Mesenchymal stem cell (in vitro differentiated cells and primary cell): ENCODE measurements at places on chromosomes 3 and 15.
A peak's percentile ranks its signal among the peaks of the same experiment; 100 is the strongest.

GRCh38 chr15:77496715-77497109, 76.0 kb downstream of the HMG20A start:
- peak; percentile 90 for DNase-seq

DNA sequence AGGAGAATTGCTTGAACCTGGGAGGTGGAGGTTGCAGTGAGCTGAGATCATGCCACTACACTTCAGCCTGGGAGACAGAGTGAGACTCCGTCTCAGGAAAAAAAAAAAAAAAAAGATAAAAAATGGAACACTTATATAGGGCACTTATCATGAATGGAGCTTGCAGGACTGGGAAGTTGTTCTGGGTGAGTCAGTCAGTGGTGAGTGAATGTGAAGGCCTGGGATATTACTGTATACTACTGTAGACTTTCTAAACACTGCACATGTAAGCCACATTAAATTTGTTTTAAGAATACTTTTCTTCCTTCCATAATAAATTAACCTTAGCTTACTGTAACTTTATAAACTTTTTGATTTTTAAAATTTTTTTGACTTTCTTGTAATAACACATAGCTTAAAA, 59.8 kb downstream of the SFMBT1 start:
- peak; percentile 12 for DNase-seq

DNA sequence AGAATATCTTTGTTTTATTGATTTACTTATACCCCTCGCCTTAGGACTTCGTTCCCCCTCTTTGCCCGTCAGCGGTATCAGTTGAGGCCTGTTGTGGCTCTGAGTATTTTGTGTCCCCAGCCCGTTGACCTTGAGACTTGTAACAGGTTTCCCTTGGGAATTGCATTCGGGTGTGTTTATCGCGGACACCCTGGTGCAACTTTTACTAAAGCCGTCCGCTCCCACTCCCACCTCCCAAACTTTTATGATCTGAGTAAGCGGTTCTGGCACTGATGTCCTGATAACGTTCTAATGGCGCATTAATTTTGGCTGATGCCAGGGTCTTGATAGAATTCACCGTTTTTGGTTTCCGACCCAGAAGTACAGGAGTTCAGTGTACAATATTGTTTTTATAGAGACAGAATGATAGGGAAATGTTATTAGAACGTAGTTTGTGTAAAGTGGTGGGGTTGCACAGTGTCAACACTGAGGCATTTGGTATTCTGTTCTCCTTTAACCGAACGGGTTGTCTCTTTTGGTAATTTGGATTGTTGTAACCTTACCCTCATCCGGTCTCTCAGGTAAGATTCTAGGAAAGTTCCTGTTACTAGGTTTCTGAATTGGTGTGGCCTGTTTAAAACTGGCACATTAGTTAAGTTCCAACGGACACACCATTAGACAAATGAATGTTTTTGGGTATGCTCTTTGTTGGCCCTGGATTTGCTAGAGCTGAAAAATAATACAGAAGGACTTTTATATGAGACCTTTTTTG, 47.8 kb downstream of the OIP5 start:
- peak; percentile 33 for DNase-seq

DNA sequence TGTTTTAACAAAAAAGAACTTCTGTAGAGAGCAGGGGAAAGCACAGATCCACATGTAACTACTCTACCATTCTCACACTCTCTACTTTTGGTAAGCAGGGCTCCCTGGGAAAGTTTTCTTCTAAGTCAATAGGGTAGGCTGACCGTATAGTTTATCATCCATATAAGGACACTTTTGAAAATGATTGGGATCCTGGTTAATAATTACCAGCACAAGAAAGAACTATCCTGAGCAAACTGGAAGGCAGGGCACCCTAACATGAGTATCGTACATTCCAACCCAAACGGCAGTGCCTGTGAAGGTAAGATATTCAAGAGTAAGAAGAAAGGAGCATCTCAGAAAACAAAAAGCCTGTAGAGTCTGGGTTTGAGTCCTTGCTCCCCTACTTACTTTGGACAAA, 22.1 kb downstream of the SUSD5 start:
- no peak for DNase-seq

DNA sequence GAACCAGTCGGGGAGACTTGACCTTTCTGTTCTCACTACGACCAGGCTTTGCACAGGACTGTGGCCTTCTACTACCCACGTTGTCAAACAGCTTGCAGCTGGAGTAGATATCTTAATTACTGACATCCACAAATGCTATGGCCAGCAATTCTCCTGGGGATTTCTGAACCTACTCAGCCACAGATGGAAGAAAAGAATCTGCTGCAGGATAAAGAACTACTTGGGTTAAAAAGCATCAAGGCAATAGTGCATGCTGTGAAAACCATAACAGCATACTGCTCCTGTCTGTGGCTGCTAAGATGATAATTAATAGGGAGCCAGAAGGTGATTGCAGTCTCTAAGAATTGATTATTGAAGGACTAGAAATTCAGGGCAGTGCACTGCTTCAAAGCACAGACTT, 859.2 kb upstream of the SEMA6D start:
- DNase-seq = no peak

GRCh38 chr15:101169495-101170071, 82.3 kb downstream of the CHSY1 start:
- DNase-seq = no peak

- peak; percentile 83 for DNase-seq
These were observed 740 bp upstream of the ZBTB47 start for GRCh38 chr3:42652611-42653302.

- no peak for DNase-seq
These were observed 9.0 kb downstream of the EFCAB12 start for GRCh38 chr3:129419476-129419875.

- no peak for DNase-seq
These were observed 66.9 kb downstream of the ASB7 start for GRCh38 chr15:100669260-100669659.

DNA sequence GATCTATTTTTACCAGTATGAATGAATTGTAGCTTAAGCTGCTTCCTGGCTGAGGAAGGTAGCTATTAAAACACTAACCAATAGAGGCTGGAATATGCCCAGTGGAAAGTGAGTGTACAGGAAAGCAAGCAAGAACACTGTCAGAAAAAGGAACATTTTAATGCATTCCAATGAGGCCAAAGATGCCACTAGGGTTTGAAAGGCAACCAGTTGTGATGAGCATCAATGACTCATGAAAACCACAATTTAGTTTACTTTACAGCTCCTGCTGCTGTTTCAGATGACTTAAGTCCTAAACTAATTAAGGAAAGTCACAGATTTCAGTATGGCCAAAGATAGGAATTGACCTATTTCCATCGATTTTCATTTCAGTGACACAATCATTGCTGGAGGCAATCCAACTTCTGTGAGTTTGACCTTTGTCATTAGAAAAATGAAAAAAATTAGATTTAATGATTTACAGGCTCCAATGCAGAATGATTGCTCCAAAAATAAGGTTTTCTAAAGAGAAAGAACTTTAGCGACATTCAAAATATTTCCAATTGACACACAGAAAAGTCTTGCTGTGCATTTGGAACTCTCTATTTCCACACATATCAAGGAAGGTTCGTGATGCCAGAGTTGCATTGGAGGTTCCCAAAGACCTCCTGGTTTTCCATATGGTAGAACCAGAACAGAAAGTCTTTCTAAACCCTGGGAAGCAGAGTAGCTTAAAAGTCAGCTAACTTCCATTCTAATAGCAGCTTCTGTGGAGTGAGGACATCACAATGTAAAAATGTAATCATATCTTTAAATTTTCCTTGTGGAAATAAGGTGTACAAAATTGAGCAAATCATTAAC, 103.0 kb downstream of the SUCNR1 start:
- DNase-seq = peak; percentile 96

GRCh38 chr15:43232289-43232874, 11.6 kb upstream of the EPB42 start:
- peak; percentile 13 for DNase-seq

- no peak for DNase-seq
These were observed 16.0 kb downstream of the ACTR8 start for GRCh38 chr3:53865732-53866499.

- DNase-seq = no peak
These were observed 41.8 kb upstream of the MRPL3 start for GRCh38 chr3:131544557-131544956.
